Inflammatory macrophage treated with lipopolysaccharide for 4 hours (primary cell): ENCODE measurements at places on chromosomes 12 and 14.

DNA sequence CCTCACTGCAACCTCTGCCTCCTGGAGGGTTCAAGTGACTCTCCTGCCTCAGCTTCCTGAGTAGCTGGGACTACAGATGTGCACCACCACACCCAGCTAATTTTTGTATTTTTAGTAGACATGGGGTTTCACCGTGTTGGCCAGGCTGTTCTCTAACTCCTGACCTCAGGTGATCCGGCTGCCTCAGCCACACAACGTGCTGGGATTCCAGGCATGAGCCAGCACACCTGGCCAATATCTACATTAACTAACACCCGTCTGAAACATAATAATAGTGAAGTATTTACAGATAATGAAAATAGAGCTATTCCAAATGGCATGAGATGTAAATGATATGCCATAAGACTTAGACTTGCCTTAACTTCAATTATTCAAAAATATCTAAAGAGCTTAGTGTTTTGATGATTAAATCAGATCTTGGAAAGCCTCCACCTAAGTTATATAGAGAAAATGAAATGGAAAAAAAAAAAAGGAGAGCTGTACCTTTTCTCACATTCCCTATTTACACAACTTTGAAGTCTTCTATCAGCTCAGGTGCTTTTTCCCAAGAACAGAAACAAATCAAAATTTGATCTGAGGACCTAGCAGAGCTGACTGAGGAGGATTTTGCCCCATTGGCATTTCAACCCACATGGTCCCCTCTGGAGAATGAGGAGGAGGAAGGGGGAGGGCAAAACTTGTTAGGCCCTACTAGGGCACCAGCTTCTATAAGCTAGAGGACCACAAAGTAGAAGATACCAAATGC, 309.2 kb downstream of the PRKD1 start:
- no peak for DNase-seq

GRCh38 chr12:59761542-59761941, 165.7 kb downstream of the SLC16A7 start:
- DNase-seq, result no peak

GRCh38 chr12:95443459-95443858, 30.5 kb upstream of the METAP2 start:
- DNase-seq, result no peak

DNA sequence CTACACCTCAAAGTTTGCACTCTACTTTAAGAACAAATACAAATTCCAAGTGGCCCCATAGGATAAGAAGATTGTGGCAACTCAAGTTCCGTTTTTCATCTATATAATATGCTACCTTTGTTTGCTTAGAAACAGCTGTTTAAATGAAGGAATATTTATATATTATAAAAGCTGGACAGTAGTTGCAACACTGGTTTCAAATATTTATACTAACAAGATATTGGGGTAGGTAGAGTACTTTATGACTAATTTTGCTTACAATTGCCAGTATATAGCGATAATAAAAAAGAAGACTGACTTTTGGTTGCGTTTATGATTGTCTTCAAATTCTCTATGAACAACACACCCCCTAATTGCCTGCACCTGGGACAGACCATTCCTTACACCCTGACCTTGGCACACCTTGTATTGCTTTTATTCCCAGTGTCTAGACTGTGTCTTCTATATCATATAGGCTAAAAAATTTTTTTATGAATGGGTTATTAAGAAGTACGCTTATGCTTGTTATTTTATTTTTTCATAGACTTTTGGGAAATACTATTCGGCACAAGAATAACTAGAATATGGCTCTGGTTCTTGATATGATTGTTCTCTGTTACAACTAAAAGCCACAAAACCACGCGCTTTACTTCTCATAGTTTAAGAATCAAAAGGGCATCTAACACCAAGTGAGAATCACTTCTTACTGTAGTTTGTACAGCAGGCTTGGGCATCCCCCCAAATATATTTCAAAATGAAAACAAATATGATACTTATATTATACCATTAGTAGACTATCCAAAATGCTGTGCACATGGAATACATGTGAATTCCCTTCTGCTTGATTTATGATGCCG, 455.4 kb upstream of the DCN start:
- DNase-seq, result no peak

DNA sequence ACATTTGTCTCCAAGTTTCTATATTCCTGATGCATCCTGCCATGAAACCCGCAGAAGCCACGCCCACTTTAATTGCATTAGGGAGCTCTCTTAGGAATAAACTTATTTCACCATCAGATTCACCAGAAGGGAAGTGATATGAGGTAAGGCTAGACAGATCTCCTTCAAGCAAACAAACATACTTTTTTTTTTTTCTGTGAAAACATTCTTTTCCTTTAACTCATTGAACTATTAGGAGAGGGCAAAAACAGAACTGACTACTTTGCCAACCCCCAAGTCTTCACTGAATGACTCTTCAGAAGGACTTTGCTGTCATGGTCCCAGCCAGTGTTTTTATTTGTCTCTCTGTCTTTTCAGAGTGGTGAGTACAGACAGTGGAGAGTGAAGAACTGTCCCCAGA, 48.4 kb downstream of the GTF2A1 start:
- DNase-seq, result peak; percentile 48

- DNase-seq, result no peak
These were observed 444 bp upstream of the GEMIN2 start for GRCh38 chr14:39113685-39114072.

DNA sequence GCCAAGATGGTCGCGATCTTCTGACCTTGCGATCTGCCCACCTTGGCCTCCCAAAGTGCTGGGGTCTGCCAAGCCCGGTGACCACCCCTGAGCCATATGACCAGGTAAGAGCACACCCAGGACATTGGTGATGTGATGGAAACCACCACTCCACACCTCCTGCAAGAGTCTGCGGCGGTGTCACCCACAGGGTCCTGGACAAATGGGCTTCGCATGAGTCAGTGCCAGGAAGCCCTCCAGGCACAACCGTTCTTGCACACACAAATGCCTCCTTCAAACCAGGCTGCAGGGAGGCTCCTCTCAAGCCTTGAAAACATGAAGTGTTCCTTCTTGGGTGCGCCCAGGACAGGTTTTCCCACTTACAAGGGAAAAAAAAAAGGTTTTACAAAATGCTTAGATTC, 16.6 kb downstream of the PITPNM2 start:
- no peak for DNase-seq

GRCh38 chr14:95953111-95953724, 76.6 kb downstream of the TUNAR start:
- DNase-seq, result no peak

- DNase-seq, result no peak
These were observed 2.7 kb upstream of the TC2N start for GRCh38 chr14:91870001-91870400.

DNA sequence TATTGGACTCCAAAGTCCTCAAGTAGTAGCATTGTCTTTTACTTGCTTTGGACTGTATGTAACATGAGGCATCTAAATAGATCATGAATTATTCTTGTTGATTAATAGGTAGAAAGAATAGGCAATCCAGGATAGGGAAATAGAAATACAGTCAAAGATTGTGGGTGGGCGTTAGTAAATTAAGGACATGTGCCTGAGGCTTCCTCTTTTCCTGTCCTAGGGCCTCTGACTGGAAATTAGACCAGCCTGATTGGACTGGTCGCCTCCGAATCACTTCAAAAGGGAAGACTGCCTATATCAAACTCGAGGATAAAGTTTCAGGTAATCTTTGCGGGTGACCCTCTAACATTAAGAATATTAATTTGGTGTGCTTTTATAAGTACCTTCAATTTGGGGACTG, 7.6 kb downstream of the NECAP1 start:
- peak; percentile 70 for DNase-seq

GRCh38 chr12:57637364-57637763, 4.4 kb upstream of the B4GALNT1 start:
- DNase-seq, result peak; percentile 19

- DNase-seq, result no peak
These were observed 425.7 kb upstream of the PRICKLE1 start for GRCh38 chr12:43015090-43015737.

- no peak for DNase-seq
These were observed 212.6 kb upstream of the LHX5 start for GRCh38 chr12:113684053-113684907.

DNA sequence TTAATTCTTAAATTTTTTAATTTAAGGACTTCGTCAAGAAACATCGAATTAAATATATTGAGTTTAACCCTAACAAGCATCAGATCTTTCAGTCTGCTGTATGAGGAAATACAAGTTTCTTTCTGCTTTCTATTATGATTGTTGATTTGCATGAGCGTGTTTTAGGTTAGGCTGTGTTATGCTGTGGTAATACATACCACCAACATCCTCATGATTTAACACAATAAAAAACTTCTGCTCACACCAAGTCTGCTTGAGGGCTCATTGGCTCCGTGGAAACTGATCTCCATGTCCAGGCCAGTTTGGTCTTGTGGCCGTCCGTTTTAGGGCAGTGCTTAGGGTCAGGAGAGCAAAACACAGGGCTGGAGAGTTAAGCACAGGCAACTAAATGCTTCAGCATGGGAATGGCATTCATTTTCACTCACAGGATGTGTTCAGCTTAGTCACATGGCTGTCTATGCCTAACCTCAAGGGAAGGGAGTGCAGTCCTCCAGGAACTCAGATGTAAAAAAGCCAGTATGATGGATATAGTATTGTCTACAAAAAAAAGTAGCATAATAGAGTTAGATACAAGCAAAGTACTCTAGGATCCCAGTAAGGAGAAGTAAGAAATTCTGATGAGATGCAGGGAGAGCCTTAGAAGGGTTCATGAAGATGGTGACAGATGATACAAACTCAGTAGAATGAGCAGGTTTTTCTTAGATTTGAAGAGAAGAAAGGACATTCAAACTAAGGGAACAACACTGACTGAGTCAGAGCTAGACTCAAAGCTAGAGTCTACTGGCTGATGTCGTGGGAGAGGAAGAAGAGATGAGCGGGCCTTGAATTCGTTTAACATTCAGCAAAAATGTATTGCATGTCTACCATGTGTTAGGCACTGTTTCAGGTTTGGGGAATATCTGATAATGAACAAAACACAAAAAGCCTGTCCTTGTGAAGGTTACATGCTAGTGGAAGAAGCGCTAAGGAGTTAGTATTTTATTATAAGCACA, 16.3 kb downstream of the MARK3 start:
- peak; percentile 44 for DNase-seq

- DNase-seq, result no peak
These were observed 106.4 kb downstream of the PIWIL1 start for GRCh38 chr12:130444061-130444460.

GRCh38 chr14:36254020-36254624, 66.3 kb downstream of the MBIP start:
- no peak for DNase-seq

- no peak for DNase-seq
These were observed 53.1 kb upstream of the GNPNAT1 start for GRCh38 chr14:52844262-52845060.

DNA sequence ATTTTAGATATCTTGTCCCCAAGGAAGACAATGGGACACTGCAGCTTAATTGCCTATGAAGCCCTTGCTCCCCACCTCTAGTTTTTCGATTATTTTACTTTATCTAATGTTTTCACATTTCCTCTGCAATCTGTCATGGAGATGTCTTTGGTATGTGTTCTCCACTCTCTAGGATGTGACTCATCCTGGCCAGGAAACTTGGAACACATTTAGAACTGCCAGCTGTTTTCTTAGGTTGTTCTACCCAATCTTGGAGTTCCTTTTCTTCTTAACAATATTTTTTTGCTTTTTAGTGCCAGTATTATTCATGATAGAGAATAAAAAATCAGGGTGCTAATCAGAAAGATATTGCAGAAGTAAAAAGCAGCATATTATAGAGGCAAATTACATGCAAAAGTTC, 101.7 kb upstream of the CLEC14A start:
- DNase-seq, result no peak

DNA sequence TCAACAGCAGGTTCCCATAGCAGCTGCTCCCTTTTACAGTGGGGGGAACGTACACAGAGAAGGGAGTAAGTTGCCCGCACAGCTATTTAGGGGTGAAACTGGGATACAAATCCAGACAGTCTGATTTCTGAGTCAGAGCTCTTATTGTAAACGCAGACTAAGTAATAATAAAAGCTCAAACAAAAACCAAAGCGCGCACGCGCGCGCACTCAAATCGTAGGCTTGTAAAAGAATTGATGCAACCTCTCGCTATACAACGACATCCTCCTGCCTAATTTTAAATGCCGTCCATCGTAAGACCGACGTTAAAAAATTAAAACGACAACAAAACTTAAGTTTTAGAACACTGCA, 747 bp upstream of the DACT1 start:
- peak; percentile 21 for DNase-seq

- DNase-seq, result no peak
These were observed 40.1 kb upstream of the PARP11 start for GRCh38 chr12:3913278-3913677.

- no peak for DNase-seq
These were observed 1.8 kb downstream of the SMIM41 start for GRCh38 chr12:52081263-52081733.

DNA sequence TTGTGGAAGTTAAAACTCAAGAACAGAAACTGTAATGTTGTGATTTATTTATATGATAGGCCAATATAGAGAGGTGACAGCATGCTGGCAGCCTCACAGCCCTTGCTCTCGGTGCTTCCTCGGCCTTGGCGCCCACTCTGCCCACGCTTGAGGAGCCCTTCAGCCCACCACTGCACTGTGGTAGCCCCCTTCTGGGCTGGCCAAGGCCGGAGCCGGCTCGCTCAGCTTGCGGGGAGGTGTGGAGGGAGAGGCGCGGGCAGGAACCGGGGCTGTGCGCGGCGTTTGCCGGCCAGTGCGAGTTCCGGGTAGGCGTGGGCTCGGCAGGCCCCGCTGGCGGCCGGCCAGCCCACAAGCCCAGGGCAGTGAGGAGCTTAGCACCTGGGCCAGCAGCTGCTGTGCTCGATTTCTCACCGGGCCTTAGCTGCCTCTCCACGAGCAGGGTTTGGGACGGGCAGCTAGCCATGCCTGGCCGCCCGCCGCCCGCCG, 65.8 kb upstream of the SLC8A3 start:
- peak; percentile 18 for DNase-seq

DNA sequence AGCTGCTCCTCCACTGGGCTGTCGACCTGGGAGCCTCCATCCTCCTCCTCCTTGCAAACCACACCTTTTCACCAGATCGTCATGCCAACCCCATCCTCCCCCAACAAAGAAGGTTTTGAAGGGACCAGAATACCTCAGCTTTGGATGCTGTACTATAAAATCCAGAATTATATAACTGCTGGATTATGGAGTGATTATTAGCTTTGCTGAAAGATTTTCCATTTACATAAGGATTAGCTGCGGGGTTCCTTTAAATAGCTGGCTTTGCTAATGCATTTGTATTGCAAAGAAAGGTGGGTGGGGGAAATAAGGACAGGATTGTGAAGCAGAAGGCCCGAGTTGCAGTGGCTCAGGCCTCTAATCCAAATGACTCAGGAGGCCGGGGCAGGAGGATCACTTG, 36.6 kb downstream of the ESRRB start:
- no peak for DNase-seq

- DNase-seq, result no peak
These were observed 169.0 kb upstream of the G2E3 start for GRCh38 chr14:30389877-30390385.

DNA sequence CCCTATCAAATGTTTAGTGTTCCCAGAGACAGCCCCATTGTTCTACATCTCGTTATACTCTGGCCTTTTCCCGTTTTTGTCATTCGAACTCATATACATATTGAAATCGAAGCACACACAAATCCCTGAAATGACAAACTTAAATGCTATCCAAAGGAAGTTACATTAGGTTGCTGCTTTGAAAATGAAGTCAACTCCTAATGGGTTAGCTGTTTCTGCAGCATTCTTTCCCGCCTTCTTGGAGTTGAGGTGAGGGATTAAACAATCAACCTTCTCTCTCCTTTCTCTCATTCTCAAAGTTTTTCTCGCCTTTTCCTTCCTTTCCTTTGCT, 642 bp upstream of the PHC1 start:
- no peak for DNase-seq
